ENCODE measurements at places on chromosomes 4 and X.

DNA sequence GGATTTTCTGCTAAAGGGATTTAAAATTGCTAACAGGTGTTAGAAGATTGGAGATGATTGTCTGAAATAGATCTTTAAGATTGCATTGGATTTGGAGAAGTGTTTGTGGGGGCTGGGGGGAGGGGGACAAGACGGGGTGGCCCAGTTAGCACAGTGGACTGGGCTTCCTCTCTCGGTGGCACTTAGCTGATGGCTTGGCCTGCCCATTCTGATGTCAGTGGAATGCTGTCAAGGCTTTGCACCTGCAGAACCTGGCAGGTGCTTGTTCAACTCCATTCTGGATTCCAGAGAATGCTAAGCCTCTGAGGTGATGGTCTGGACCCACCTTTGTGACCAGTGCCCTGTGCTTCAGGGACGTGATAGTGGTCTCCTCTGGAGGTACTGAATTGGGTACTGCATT is 43.7 kb downstream of the ADD1 start:
- DNase-seq = no peak

DNA sequence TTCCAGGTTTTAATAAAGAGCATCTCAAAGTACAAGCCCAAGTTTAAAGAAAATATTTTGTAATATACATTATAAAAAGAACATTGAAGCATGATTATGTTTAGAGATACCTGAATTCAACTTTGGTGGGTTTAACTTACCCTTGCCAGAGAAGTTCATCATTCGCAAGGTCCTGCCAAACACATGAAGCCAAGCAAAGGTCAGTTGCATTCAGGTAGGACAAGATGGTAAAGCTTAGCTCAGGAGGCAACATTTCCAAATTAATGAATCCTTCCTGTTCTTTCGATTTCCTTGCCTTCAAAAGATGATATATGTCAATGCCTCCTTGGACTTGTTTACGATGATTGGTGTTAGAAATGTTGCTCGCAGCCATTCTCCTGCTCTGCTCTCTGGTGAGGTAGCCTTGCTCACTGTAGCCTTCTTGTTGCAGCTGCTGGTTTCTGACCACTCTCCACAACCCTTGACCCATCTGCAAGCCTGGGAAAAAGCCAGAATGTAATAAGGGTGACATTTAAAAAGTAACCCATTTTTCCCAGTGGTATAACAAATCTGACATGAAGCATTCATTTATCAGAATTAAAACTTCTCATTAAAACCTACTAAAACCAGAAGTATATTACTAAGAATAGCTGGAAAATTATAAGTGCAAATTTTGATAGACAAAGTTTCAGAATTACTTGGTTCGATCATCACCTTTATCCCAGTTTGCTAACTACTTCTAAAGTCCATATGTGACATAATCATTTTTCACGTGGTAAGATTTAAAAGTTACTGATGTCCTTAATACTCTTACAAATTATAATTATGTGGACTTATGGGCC is 20.6 kb downstream of the FBXO8 start:
- DNase-seq = no peak

DNA sequence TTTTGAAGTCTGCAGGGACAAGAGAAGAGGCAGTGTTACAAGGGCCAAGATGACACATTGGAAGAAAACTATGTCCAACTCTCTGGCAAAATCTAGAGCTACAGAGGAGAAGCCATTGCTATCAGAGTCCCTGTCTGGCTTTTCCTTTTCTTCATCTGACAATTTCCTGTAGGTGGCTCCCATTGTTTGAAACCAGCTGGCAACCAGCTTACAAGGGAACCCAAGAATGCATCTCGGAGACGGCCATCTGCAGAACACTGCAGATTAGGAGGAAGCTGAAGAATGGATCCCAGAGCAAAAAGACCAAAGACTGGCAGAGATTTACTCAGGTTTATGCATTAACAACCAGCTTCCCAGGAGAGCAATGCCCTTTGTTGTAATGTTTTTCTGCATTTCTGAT is 216.2 kb upstream of the CTSO start:
- DNase-seq = no peak

DNA sequence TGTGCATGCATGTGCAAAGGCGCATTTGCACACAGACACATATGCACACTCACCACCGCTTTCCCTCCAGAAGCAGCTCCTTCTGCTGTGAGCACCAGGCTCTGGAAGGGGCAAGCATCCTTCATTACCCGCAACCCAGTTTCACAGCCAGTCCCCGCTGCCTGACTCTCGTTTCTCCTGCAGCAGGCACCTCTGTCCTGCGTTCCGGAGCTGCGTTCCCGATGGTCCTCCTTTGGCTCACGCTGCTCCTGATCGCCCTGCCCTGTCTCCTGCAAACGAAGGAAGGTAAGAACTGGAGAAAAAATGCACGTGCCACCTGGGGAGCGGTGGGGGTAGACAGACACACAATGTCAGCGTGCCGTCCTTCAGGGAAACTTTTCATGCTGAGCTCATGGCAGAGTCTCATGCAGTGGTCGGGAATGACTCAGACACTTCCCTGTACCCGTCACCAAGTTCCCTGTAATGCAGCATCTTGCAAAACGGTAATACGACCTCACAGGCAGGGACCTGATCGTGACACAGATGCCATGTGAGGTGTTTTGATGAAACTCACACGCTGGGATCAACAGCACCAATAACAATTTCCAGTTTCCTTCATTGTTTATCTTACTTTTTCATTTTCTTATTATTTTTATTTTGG is 5.1 kb downstream of the IL3RA start:
- DNase-seq = no peak

GRCh38 chr4:150123796-150124677 is 45.8 kb downstream of the DCLK2 start:
- DNase-seq = no peak

DNA sequence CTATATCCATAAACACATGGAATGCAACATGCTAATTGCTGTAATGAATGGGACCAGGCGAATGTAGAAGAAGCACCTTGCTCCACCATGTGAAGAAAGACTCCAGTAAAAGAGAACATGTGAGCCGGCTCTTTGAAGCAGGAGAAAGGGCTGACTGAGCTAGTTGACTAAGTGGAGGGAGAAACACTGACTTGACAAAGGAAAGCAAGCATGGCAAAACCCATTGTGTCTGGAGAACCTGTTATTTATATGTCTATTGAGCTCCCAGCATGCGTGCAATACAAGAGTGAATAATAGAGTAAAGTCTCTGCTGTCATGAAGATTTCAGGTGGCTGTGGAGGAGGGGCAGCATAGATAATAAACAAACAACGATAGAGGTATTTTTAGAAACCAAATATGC is 559.9 kb downstream of the RAB28 start:
- DNase-seq = no peak

GRCh38 chr4:145061318-145061920 is 36.6 kb downstream of the ANAPC10 start:
- no peak for DNase-seq

- no peak for DNase-seq
Observed at GRCh38 chrX:111520506-111520905, 9.1 kb downstream of the SERTM2 start.

Data from amygdala (tissue), 56 donors.